ENCODE measurements at places on chromosomes 2 and 18.

DNA sequence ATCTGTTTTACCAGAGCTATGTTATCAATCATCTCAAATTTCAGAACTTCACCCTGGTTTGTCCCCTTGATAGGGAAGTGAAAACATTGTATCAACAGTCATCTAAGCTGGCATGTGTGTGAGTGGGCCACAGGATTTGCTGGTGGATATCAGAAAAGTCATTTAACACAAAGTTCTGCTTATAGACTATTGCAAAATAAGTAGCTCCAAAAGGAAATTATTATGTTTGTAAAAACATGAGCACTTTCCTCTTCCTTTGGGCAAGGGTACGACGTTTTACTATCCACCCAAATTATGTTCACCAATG, 20.7 kb upstream of the COPS8 start:
- no peak for DNase-seq

DNA sequence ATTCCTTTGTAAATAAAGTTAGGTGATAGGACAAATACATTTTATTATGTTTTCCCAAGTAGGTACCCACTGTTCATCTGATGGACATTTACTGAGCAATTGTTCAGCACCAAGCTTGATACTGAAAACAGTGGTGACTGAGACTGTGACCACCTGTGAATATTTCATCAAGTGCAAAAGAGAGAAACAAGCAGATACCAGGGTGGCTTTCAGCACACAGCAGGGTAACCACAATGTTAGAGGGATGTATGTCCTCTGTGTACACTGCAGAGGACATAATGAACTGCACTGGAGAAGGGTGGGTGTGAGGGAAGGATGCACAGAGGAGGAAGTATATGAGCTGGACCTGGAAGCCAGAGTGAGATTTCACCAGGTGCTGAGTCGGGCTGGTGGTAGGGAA, 411.8 kb downstream of the RAD51AP2 start:
- DNase-seq: no peak

- peak; percentile 71 for DNase-seq
Observed at GRCh38 chr2:9699139-9700108, 68.6 kb upstream of the YWHAQ start.

- DNase-seq: no peak
Observed at GRCh38 chr2:241798631-241799521, 10.1 kb upstream of the NEU4 start.

DNA sequence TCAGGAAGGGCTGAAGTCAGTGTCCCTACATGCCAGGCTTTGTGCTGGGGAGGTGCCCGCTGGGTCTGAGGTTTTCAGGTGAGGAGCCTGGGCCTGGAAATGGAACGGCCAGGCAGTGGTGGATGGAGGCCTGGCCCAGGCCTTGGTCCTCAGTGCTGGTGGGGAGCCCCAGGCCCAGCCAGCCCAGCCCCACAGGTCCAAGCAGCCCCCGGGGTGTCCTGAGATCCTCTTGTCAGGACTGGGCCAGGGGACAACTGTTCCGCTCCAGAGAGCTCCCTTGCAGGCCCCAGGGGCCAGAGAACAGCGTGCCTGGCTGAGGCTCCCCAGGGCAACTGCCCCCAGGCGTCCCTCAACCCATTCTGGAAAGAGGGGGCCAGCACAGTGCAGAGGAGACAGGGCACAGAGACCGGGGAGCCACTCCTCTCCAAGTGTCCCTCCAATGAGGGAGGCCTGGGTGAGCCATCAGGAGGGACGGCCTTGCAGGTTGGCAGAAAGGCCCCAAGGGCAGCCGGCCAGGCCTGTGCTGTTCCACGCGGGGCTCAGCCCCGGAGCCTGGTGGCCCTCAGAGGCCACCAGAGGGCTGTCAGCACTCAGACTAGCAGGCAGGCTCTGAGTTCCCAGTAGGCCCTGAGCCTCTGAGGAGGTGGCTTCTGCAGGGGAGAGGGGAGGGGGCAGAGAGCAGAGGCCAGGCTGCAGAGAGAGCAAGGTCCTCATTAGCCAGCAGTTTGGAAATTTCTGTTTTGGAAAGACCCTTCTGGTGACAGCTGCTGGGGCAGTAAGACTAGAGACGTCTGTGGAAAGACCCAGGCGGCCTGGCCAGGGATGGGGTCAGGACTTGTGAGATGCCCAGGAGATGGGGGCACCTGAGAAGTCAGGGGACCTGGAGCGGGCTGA, 29.4 kb upstream of the SNED1 start:
- no peak for DNase-seq

DNA sequence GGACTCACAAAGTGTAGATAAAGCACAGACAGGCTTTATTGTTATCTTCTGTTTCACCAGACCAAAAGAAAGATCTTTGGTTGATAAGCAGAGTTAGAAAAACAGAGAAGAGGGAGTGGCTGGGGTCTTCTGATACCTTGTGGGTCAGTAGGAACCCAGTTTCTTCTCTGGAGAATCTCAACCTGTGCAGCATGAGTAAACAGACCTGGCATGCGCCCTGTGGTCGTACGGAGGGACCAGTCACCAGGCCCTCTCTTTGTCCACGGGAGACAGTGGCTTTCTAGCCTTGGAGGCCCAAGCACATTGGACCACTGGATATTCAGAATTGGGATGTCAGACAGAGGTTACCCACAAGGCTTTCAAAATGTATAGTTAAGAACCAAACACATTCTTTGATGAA, 418.9 kb upstream of the FANCL start:
- DNase-seq: no peak

DNA sequence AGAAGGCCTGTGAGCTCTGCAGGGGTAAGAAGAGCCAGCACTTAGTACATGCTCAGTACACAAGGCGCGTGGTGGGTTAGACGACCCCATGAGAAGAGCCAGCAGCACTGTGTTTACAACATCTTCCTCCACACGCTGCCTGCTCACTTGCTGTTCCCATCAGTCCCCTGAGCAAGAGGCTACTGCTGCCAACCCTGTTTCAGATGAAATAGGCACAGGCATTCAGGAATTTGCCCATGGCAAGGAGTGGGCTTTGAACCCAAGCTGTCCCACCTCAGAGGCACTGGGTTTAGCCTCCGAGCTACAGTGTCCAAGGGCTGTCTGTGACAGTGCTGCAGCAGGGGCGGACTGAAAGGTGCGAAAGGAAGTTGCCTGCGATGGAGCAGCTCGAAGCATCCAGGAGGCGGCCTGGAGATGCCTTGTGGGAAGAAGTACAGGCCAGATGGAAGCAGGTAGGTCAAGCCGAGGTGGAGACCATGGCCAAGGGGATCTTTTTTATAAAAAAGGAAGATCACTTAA, 121.5 kb upstream of the PXDN start:
- no peak for DNase-seq

GRCh38 chr2:207161247-207162123, 4.3 kb downstream of the KLF7 start:
- DNase-seq: peak; percentile 56

DNA sequence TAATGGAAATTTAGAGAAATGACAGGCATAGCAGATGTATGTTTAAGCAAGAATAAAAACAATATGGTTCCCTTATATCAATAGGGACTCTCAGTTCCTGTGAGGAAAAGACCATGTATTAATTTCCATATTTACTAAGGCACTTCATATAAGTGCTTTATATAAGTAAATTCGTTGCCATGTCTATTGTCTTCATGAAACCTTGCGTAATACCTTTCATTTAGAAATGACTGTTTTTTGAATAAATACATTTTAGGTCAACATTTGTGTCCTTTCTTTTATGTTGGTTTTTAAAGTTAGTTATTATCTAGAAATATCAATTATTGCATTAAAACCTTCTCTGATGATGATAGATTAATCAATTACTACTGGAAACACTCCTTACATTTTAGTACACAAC, 83.3 kb downstream of the KCNS3 start:
- no peak for DNase-seq

- no peak for DNase-seq
Observed at GRCh38 chr2:207328944-207329386, 163.2 kb upstream of the KLF7 start.

GRCh38 chr2:126658905-126659561, 3.1 kb downstream of the GYPC start:
- no peak for DNase-seq
